DMS79 treated with DMSO at 0.1 percent for 48 hours (cell line): ENCODE measurements at places on chromosomes 5 and 9.

- no peak for DNase-seq
These were observed 144.9 kb upstream of the HAPLN1 start for GRCh38 chr5:83865579-83865978.

DNA sequence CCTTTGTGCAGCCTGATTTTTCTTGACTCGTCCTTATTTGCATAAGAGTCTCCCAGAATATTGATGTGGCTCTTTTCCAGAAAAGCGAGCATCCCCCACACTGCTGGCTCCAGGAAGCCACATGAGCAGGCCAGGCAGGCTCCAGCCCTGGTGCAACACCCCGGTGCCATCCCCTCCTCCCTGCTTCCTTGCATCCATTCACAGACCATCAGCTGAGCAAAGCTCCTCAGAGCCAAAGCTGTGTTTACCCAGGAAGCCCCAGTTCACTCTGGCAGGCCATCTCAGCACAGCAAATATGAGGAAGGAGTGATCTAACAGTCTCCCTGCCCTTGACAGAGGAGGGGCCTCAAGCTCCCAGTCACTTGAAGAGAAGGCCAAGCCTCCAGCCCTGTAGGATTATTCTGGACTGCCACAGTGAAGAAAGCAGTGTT, 34.4 kb downstream of the INSYN2B start:
- no peak for DNase-seq

- no peak for DNase-seq
These were observed 104.3 kb downstream of the GNAQ start for GRCh38 chr9:77927265-77927664.

DNA sequence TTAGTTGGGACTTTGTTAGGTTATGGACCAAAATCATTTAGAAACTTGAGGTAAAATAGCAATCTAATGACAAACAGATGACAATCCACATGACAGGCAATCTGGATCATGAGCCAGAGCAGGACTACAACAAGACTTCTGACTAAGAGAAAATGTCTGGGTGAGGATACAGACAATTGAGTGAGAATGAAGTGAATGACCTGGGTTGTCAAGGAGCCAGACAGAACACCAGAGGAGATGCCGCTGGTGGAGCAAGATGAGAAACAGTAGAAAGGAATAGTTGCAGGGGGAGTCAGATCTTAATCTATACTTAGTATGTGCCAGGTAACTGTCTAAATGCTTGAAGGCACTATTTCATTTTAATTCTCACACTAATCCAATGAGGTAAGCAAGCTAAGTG, 277.8 kb downstream of the PRELID2 start:
- DNase-seq, result no peak

- no peak for DNase-seq
These were observed 98.4 kb downstream of the ADRB2 start for GRCh38 chr5:148924817-148925216.

GRCh38 chr9:129916707-129917106, 81.4 kb downstream of the USP20 start:
- no peak for DNase-seq

DNA sequence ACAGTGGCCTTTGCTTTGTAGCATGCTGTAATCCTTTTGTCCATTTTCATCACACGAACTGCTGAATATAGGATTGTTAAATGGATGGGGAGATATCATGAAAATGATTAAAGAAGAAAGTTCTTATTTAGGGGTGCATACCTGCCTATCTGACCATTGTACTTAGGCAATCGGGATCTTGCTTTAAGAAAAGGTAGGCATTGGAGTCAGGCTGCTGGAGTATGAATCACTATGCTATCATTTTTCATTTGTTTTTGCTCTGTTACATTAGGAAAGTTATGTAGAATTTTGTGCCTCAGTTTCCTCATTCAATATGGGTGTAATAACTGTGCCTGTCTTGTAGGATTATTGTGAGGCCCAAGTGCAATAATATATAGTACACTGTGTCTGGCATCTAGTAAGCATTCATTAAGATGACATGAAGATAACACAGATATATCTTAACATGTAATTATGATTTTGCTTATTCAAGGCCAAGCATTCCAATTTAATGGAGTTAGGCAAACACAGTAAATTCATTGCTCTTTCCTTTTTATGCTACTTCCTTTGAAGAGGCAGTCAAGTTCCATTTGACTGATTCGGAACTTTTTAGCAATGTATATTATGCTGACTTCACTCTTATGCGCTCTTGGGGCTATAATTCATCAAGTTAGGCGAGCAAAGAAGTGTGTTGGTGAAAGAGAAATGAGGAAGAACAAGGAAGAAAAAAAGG, 109.9 kb upstream of the CDKN2B start:
- no peak for DNase-seq

- DNase-seq, result no peak
These were observed 26.6 kb downstream of the DYNC2I2 start for GRCh38 chr9:128629852-128630545.

DNA sequence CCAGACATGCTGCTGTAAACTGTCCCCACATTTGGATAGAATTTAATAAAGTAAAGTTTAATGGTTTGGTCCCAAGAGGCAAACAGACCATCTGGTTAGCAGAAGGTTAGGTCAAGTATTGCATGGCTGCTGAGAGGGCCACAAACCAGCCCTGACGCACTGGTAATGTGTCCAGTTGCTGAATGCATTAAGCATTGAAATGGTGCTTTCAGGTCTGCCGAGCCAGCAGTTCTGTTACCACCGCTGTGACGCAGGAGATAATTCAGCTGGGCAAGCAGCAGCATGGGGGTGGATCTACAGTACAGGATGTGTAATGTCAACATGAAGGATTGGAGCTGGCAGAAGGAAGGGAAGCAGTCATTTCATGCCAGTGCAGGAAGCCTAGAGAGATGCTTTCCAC, 16.0 kb downstream of the ZNF462 start:
- no peak for DNase-seq

DNA sequence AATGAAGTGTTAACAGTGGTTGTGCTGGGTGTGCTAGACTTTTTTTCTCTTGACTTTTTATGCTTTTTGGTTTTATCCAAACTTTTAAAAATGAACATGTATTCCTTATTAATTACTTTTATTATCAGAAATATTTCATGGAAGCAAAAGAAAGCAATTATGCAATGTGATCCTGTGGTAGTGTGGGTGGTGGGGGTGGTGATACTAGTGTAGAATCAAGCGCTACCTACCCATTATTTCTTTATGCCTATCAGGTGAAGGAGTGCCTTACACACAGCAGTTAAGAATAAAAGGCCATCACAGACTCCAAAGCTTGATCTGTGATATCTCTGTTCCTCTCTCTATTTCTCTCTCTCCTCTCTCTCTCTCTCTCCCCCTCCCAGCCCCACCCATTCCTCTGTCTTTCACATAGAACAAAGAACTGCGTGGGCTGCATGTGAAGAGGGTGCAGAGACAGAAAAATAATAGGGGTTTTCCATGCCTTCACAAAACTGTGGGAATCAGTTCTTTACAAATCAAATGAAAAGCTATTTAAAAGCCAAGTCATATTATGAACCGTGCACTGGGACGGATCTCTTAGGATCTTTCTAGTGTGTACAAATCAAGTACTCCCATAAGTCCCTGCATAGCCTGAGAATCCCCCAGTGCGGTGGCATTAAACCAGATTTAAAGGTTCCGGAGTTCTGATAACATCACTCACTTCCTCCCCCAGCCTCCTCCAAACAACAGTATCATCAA, 351.2 kb downstream of the RAB3C start:
- DNase-seq, result no peak

DNA sequence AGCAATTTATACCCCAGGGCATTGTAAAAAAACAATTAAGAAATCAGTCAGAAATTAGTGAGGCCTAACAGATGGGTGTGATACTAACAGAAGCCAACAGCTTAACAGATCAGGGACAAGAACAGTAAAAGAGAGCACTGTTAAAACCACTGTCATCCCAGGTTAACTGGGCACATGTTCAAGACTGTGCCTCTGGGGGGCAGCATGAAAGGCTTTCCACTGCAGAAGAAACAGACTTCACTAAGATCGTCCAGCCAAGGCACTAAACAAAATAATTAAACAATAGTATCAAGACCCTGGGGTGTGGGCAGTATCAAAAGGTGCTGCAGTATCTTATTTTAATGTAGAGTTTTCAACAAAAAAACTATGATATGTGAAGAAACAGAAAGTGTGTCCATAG, 43.5 kb downstream of the FBN2 start:
- DNase-seq, result no peak

GRCh38 chr5:140393738-140394137, 7.9 kb upstream of the ANKHD1 start:
- no peak for DNase-seq
